T-helper 22 cell (primary cell): ENCODE measurements at places on chromosomes 4 and X.

GRCh38 chr4:16029886-16030285 is 53.9 kb downstream of the PROM1 start:
- no peak for DNase-seq

GRCh38 chr4:69032847-69033638 is 63.2 kb upstream of the UGT2B7 start:
- no peak for DNase-seq

DNA sequence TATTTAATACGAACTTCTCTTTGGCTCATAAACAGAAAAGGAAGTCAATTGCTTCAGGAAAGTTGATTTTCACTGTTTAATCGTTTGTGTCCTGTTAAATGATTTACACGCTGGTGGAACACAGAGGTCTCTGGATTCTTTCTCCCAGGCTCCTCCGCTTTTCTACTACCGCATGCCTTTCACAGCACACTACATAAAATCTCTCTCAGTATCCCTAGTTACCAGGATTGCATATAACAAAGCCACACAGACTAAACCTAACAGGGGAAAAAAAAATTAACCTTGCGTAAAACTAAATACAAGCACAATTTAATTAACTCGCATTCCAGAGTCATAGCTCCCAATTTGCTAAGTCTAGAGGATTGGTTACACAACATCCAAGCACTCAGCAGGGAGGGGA is 133.9 kb downstream of the CORIN start:
- no peak for DNase-seq

GRCh38 chr4:165560941-165561340 is 182.1 kb downstream of the CPE start:
- DNase-seq: no peak

- DNase-seq: no peak
Measured at GRCh38 chr4:147964266-147964880, 232.5 kb downstream of the ARHGAP10 start.

DNA sequence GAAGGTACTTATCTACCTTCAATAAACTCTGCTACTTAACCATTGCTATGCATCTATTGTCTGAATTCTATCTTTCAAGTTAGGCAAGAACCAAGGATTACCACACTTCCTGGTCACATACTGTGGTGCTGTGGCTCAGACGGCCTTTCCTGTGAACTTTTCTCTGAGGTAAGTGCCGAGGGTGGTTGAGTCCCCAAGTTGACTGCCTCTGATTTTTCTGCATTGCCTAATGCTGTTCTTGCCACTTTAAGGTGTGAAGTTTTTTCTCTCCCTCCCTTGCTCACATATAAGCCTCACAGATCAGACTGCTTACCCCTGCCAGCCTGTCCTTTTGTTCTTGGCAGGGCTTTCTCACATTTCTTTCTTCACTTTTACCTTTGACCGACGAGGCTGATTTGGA is 348.0 kb upstream of the POU3F4 start:
- DNase-seq: no peak

DNA sequence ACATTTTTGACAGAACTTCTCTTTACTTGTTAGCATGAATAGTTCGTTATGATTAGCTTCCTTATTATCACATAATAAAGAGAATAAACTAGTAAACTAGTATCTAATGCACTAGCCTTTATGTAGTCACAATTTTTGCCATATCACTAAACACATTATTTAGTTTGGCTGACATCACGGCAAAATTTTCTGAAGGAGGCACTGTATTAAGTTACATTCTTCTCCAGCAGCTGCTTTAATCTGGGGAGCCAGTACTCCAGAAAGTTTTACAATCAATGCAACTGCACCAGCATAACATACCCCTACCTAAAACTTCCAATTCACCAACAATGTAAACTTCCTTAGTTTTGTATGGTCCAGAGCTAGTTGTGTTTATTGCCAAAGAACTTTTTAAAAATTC is 87.8 kb downstream of the FIP1L1 start:
- DNase-seq: no peak

DNA sequence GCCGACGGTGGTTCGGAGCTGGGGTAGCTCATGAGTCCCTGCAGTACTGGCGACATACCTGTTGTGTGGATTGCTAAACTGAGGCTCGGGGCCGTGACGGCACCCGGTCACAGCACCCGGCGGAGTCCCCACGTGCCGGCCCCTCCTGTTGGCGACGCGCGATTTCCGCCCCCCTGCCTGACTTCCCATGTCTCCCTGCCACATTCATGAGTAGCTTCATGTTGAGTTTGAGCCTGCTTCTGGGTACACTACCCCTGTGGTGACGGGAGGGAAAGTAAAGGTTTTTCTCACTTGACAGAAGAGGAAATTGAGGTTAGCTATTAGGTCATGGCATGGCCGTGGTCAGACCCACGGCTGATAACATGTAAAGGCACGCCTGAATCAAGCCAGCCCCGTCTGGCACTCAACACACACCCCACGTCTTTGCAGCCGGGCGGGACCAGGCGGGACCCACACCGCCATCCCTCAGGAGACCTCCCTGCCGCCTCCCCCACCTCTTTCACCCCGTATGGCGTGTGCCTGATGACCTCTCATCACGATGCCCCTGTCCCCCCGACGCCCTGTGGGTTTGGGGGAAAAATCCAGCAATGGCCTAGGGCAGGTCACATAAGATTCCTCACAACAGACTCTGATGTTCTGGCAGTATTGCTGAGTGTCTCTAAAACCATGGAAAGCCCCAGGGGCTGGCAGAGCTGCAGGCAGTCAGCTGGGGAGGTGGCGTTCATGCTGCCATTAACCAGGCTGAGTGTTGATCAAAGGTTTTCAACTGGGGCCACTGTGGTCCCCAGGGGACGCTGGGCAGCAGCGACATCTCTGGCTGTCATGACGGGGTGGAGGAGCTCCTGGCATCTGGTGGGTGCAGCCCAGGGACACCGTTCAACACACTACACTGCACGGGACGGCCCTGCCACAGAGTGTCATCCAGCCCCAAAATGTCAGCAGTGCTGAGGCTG is 29.2 kb downstream of the P2RY8 start:
- DNase-seq: peak; percentile 19

GRCh38 chrX:154596290-154596929 is 11.5 kb downstream of the CTAG1A start:
- no peak for DNase-seq

DNA sequence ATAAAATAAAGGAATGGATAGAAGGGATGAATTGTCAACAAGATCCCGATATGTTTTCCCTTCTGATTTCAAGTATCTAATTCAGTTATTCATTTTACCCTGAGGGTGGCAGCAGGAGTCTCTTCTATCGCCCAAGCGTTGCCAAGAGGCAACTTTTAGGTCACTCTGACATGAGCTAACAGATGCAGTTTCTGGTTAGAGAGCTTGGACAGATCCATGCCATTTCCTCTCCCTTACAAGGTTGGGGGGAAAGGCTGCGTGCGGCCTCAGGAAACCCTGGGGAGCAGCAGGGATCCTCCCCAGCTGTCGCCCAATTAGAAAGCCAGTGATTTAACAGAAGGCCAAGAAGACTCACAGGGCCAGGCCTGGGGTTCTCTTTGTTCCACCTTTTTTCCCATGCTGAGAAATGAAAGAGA is 35.3 kb upstream of the WAS start:
- DNase-seq: peak; percentile 15

GRCh38 chrX:22542641-22543040 is 269.9 kb downstream of the CBLL2 start:
- DNase-seq: no peak

DNA sequence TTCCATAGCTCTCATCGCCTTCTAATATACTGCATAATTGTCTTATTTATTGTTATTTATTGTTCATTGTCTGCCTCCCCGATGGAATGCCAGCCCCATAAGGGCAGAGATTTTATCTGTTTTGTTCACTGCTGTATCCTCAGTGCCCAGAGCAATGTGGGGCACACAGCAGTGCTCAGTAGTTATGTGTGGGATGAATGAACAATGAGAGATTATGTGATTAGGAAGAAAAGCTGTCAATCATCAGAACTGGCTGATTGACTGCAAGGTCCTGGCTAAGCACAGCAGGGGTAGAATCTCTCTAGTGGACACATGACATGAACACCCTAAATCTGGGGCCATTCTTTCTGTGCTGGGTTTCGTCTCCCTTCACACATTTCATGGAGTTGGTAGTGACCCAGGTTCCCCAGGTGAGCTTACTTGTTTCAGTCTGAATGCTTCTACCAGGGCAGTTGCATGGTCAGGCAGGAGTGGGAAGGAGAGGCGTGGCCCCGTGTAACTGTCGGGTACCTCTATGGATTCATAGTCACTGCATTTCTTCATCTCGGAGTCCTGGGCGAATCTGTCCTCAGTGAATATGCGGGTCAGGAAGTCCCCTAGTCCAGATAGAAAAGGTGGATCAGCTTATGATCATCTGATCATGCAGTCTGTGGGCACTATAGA is 12.6 kb downstream of the PPEF2 start:
- no peak for DNase-seq

DNA sequence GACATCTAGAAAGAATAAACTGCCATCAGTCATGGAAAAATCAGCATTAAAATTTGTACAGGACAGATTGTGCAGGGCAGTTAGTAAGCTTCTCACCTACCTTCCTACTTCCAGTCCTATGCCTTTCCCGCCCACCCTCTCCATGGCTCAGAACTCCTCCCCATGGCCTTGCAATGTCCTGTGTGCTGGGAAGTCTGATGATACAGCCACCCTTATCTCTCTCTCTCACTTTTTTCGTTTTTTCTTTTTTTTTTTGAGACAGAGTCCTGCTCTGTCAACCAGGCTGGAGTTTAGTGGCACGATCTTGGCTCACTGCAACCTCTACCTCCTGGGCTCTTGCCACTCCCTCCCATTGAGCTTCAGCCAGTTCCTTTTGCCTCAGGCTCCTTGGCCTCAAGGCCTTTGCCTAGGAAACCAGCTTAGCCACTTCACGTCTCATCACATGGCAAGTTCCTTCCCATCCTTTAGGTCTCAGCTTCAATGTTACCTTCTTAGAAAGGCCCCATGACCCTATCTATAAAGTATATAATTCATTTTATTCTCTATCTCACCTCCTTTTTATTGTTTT is 259.7 kb downstream of the NKX6-1 start:
- no peak for DNase-seq

DNA sequence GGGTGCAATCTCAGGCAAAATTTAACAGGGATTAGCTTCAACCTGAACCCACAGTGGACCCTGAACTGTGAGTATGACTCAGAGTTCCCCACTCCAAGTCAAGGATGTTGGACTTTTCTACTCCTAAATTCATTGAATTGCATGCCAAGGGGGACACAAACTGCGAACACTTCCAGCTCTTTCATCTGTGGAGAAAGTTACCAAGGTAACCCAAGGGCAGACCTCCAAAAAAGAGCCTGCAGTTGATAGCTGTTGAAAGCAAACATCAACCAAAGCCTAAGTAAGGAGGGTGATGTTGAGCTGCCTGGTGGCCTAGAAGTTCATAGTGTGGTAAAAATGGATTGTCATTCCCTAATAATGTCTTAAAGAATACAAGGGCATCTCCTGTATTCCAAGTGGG is 1242.9 kb downstream of the C4orf33 start:
- no peak for DNase-seq

GRCh38 chr4:51997647-51998046 is 22.5 kb downstream of the LRRC66 start:
- DNase-seq: no peak

GRCh38 chr4:155878611-155879010 is 12.5 kb upstream of the ASIC5 start:
- DNase-seq: no peak

DNA sequence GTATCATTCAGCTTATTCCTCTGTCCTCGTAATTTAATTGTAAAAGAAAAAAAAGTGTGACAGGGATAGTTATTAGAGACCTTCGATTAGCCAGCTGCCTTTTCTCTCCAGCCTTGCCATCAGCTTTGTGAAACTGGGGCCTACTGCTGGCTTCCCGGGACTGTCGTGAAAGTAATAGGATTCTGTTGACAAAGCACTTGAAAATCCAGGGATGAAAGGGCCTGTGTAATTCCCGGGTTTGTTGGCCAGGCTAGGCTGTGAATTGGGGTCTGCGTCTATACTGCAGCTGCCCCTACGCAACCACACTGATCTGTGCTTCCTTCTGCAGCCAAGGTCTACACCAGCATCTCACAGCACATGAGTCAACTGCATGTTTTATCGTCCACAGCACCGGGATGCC is 120.4 kb upstream of the SCML1 start:
- no peak for DNase-seq

- DNase-seq: no peak
Measured at GRCh38 chr4:146098397-146098796, 77.1 kb upstream of the LSM6 start.

GRCh38 chrX:142483965-142484364 is 278.9 kb upstream of the MAGEC2 start:
- no peak for DNase-seq

DNA sequence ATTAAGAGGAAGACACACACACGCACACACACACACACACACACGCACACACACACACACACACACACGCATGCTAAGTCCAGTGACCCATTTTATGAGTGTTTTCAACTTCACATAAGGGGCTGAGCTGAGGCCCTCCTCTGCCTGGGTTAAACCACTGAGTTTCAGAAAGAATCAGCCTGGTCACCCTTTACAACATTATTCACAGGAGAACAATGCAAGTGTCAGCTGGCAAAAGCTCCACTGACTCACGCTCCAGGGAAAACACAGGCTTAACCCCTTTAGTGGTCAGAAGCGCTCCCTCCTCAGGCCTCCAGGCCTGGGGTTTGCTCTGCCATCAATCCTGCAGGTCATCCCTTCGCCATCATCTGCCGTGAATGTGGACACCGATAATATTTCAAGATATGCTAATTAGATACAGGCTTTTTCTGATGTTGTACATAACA is 46.9 kb downstream of the ACOX3 start:
- DNase-seq: no peak

DNA sequence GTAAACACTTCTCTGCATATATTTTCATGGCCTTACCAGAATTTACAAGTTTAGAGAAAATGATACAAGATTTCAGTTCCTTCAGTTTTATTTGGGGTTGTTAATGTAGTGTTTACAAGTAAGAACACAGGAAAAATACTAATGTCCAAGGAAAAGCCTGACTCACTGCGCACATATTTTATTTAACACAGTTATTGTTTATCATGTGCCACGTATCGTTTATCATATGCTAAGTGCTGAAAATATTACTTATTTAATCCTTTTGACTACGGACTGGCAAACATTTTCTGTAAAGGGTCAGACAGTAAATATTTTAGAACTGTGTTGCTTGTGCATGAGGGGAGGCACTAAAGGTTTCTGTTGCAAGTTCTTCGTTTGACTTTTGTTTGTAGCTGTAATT is 794 bp downstream of the HSD17B13 start:
- DNase-seq: no peak

- DNase-seq: no peak
Measured at GRCh38 chr4:687971-688853, 739 bp downstream of the SLC49A3 start.

GRCh38 chr4:103105558-103106356 is 6.1 kb upstream of the BDH2 start:
- DNase-seq: no peak
